ENCODE measurements at places on chromosomes 11 and 22.
A peak's percentile ranks its signal among the peaks of the same experiment; 100 is the strongest.

- DNase-seq, result no peak
Observed at GRCh38 chr11:95187723-95188122, 43.3 kb downstream of the SESN3 start.

- DNase-seq, result peak; percentile 76
Observed at GRCh38 chr11:118634431-118635236, 27.2 kb downstream of the PHLDB1 start.

GRCh38 chr11:101082813-101083212 lies 46.8 kb downstream of the PGR start:
- no peak for DNase-seq

GRCh38 chr22:45689211-45689610 lies 17.6 kb downstream of the ATXN10 start:
- DNase-seq, result no peak

- DNase-seq, result peak; percentile 25
Observed at GRCh38 chr11:8060801-8061554, 20.0 kb upstream of the TUB start.

GRCh38 chr11:117583063-117583801 lies 213.8 kb downstream of the DSCAML1 start:
- no peak for DNase-seq

DNA sequence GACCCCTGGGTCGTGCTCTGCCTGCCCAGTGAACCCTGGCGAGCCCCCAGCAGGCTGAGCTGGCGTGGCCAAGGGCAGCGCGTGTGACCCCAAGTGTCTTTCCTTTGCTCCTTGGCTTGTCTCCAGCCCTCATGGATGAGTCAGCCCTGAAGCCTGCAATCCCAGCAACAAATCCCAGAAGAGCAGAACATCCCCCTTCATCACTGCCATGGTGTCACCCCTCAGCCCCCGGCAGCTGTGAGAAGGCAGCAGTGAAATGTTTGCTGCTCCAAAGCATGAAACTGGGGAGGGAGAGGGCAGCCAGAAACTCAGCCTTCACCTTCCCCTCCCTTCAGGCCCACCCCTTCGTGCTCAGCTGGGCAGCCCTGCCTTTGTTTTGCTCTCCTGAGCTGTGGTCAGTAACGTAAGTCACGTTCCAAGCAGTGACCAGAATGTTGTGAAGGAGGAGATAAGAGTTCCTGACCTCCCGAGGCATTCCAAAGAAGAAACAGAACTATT lies 29.8 kb downstream of the ADAMTS15 start:
- DNase-seq, result no peak

DNA sequence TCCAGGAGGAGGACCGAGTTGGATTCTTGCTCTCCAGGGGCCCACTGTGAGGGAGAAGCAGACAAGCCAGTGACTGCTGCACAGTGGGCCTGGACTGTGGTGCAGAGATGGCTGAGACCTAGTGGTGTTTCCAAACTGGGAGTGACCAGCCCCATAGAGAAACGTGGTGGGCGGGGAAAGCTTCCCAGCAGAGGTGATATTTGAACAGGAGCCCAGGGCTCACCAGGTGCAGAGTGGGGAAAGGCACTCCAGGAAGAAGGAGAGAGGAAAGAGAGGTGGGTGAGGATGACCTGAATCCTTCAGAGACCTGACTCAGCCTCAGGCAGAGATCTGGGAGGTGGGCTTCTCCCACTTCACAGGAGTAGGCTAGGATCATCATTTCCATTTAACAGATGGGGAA lies 52.1 kb upstream of the RASD2 start:
- DNase-seq, result no peak

GRCh38 chr11:64419818-64420485 lies 61.0 kb downstream of the RPS6KA4 start:
- no peak for DNase-seq

DNA sequence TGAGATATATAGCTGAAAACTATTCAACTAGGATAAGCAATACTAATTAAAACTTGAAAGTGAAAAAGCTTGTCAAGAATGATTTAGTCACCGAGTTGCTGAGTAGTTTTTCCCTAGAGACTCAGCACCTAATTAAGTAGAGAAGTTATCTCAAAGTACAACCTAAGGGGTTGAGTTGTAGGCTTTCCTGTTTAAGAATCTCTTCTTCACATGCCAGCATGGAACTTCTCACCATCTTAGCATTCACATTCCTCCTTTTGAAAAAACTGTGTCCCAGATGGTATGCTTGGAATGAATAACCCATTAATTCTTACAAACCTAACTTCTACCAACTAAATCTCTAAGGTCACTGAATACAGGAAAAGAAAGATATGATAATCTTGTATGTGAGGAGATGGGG lies 303.3 kb upstream of the ZC3H12C start:
- DNase-seq, result no peak

- DNase-seq, result no peak
Observed at GRCh38 chr11:106001304-106002012, 20.6 kb downstream of the MSANTD4 start.

DNA sequence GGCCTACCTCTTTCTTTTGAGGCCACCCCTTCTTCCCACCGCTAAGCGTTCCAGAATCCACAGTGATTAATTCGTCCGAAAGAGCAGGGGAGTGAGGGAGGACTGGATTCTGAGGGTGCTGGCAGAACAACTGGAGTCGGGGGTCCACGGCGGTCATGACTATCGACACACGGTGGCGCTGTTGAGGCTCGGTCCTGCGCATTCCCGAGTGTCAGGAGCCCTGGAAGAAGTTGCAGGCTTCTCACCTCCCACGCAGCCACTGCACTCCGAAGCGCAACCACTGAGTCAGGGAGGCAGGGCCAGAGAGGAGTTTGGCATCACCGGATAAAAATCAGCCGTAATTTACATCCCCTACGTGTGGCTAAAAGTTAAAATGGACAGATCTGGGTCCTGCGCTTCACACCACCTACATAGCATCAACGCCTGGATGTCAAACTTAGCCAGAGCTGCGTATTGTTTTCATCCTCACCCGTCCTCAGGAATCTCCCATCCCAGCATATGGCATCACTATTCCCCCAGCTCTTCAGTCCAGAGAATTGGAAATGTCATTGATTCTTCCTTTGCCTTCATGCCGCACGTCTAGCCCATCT lies 10.7 kb upstream of the CTSF start:
- DNase-seq, result peak; percentile 62

GRCh38 chr11:100726680-100727079 lies 39.6 kb downstream of the ARHGAP42 start:
- DNase-seq, result no peak

- no peak for DNase-seq
Observed at GRCh38 chr11:71435278-71435951, 12.8 kb downstream of the DHCR7 start.

DNA sequence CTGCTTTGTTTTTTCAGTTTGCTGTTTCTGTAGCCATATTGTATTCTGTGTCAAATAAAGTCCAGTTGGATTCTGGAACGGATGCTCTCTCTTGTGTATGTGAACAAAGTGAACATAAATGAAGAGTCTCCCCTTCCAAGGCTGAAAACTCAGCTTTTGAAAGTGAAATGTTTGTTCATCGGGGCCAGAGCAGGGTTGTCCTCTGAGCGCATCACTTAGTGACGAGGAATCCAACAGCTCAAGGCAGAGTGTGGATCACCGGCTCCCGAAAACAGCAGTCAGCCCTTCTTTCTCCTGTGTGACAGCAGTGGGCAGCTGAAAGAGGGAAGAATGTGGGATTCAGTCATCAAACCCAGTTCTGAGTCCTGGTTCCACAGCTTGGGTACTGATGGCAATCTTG lies 21.4 kb downstream of the RBX1 start:
- DNase-seq, result no peak

DNA sequence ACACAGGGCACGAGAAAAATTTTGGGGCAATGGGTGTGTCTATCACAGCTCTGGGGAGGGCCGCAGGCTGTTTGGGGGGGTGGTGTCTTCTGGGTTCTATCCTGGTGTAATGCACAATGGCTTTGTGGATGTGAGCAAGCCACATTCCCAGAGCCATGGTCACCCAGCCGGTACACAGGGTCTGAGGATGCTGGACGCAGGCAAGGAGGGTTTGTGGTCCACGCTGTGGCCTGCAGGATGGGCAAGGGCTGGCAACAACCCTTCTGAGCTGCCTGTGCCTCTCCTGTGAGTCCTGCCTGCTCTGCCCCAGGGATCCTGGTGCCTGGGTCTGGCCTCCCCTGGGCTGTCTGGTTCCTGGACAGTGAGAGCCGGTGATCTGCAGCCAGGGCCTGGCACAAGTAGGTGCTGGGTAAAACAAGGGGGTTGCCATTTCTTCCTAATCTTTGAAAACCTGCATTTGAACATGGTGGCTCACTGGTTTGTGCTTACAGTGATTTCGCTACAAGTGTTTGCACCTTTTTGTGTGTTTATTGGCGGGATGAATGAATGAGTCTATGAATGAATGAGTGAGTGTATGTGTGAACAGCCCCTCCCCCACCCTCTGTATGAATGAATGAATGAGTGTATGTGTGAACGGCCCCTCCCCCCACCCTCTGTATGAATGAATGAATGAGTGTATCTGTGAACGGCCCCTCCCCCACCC lies 4.4 kb upstream of the MRPL23 start:
- no peak for DNase-seq

DNA sequence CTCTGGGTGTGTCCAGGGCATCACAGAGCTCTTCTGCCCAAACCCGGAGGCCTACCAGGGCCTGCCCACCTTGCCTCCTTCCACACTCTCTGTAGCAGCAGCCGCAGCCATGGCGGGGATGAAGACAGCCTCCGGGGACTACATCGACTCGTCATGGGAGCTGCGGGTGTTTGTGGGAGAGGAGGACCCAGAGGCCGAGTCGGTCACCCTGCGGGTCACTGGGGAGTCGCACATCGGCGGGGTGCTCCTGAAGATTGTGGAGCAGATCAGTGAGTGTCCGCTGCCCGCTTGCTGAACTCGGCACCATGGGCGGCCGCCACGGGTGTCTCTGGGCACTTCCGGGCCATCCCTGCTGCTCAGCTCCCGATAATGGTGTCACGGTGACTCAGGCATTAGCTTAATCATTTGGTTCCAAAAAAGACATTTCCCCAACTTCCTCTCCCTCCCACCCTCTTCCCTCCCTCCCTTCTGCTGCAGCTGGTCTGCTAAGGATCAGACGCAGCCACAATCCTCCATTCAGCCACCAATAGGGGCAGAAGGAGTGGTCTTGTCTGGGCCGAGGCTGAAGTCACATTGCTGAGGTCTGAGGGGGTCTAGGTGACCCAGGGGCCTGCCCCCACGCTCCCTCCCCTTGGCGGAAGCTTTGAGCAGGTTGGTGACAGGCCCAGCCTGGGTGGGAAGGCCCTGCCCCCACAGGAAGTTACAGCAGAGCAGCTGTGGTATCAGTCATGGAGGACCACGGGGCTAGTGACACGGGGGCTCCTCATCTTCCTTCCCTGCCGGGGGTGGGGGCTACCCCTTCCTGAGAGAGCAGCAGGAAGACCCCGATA lies 950 bp downstream of the FERMT3 start:
- no peak for DNase-seq

- no peak for DNase-seq
Observed at GRCh38 chr11:119307219-119307618, 9.7 kb downstream of the MCAM start.

DNA sequence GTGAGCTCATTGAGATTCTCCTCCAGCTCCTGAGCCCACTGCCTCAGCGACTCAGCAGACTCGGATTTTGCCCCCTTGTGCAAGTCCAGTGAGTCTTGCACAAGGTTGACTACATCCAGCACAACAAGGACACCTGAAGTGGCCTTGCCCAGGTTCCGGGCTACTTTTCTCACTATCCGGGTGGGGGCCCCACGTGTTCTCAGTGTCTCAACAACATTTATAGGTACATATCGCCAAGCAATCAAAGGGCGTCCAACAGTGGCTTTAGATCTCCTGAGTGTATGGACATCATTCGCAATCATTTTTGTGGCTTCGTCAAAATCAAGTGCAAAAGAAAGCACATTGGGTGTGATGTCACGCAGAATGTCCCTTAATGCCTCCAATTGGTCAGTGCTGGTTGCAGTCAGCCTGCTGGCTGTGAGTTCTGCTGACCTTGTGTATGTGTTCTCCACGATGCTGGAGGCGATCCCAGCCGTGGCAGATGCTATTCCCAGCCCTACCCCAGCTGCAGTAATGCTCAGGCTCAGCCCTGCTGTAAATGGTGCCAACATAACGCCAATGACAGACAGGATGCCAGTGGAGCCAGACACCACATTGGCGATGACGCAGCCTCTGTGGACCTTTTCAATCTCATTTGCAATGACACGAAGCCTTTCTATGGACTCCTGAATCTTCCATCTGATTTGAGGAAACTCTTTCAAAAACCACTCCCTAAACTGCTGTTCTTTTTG lies 10.3 kb downstream of the APOL4 start:
- no peak for DNase-seq

- no peak for DNase-seq
Observed at GRCh38 chr11:93196816-93197379, 893 bp downstream of the SLC36A4 start.

GRCh38 chr11:94309757-94310156 lies 5.4 kb downstream of the IZUMO1R start:
- no peak for DNase-seq

- DNase-seq, result no peak
Observed at GRCh38 chr11:135004495-135004894, 592.5 kb upstream of the B3GAT1 start.

DNA sequence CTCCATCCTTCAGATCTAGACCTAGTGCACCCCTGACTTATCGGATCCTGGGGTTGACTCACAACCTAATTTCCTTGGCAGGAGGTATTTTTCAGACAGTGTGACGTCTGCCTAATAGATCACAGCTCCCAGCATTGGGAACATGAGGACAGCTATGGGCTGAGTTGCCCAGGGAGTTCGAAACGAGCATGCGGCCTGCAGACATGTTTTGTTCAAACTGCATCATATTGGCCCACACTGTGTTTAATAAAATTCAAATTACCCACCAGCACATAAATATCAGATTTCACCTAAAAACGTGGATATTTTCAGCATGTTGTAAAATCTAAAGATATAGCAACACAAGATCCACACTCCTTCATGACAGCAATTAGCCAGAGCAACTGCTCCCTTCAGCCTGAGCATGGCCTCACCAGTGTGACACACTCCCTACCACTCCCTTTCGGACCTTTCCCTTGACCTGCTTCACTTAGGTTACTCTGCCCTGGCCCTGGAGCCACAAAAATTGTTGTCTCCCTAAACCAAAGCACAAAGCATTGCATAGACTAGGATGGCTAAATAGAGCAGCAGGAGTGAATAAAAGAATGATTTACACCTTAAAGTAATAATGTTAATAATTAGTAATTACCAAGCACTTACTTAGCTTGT lies 53.6 kb upstream of the USP47 start:
- no peak for DNase-seq

GRCh38 chr11:123421589-123421988 lies 8.5 kb upstream of the GRAMD1B start:
- DNase-seq, result no peak

- DNase-seq, result peak; percentile 32
Observed at GRCh38 chr11:17560281-17561110, 13.4 kb downstream of the OTOG start.

GRCh38 chr11:7457211-7457610 lies 28.1 kb upstream of the OLFML1 start:
- DNase-seq, result no peak

All from mesothelial cell of epicardium (in vitro differentiated cells).